ENCODE measurements at places on chromosomes 7 and 10.

- peak; percentile 15 for ATAC-seq
These were observed 2.5 kb downstream of the ENTPD1 start for GRCh38 chr10:95758351-95759025.

GRCh38 chr7:16344927-16345326 is 76.4 kb downstream of the CRPPA start:
- ATAC-seq: no peak

DNA sequence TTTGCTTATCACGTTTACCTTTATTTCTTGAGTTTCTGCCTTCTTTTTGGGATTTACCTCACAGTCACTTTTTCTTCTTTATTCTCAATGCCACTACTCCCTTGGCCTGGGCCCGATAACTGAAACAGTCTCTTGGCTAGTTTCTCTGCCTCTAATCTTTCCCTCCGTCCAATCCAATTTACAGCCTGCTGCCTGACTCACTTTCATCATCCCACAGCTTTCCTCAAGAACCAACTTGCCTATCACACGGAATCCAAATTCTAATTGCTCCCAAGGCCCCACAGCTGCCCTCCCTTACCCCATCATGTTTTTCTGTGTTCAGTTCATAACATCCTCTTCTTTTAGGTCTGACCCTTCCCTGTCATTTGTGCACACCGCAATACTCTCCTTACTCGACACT is 121.4 kb downstream of the HIPK2 start:
- ATAC-seq: no peak

- ATAC-seq: no peak
These were observed 19.3 kb downstream of the GFRA1 start for GRCh38 chr10:116253716-116254115.

DNA sequence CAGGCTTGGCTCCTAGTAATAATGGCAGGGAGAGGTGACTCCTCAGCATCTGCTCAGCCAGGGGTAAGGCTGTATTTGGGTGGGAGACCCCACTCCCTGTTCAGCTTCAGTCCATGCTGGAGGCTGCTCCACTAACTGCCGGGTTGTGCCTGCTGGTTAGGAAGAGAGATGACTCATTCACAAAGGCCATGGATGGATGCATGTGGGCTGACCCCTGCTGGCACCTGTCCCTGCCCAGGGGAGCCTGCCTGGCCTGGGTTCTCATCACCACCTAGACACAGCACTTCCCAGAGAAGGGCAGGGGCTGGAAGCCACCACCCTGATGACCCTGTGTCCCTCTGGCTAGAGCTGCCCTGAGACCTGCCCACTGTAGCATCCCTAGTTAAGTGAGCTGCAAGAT is 59.0 kb downstream of the VSTM4 start:
- ATAC-seq: no peak

DNA sequence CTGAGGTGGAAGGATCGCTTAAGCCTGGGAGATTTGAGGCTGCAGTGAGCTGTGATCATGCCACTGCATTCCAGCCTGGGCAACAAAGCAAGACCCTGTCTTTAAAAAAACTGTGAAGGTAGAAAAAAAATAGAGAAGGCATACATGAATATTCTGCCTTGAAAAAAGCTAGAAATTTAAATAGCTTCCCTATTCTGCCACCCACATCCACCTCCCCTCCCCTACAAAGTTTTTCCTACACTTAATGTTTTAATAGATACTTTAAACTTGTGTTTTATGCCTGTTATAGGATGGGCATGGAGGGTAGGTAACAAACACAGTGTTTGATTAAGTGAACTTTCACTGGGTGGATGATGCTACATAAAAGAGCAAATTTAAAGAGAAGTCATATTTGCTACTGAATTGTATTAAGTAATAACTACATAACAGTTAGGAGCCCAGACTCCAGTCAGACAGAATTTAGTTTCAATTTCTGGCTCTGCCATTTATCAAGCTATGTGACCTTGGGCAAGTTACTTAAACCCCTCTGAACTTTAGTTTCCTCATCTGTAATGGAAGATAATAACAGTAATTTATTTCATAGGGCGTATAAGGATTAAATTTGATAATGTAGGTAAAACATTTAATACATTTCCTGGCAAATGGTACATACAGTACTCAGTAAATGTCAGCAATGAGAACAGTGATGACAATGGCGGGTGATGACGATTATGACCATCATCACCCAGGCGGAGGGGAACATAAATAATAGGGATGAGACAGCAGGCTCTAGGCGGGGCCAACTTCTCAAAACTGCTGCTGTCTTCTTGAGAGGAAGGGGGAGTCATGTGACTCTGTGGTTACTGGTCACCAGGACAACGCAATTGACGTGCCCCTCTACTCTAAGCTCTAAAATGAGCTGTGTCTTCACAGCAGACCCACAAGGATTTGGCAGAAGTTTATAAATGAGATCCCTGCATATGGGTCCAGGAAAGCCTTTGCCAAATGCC is 15.8 kb downstream of the DNMBP start:
- peak; percentile 97 for ATAC-seq

DNA sequence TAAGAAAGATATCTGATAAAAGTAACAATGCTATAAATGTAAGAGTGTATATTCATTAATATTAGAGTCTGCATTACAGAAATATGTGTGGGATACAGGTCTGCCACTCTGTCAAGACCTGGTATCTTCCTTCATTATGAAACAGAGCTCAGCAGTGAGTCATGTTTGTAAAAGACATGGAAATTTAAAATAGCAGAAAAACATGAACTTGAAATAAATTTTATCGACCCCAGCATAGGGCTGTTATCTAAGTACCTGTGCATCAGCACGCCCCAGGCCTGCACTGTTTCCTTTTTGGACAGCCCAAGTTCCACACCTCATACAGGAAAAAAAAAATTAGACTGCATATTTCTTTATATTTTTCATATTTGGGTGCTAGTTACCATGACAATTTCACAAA is 58.0 kb upstream of the ZPBP start:
- no peak for ATAC-seq

- no peak for ATAC-seq
These were observed 123.3 kb upstream of the GHITM start for GRCh38 chr10:84015877-84016595.

GRCh38 chr7:106101726-106102125 is 10.4 kb downstream of the SYPL1 start:
- ATAC-seq: no peak

DNA sequence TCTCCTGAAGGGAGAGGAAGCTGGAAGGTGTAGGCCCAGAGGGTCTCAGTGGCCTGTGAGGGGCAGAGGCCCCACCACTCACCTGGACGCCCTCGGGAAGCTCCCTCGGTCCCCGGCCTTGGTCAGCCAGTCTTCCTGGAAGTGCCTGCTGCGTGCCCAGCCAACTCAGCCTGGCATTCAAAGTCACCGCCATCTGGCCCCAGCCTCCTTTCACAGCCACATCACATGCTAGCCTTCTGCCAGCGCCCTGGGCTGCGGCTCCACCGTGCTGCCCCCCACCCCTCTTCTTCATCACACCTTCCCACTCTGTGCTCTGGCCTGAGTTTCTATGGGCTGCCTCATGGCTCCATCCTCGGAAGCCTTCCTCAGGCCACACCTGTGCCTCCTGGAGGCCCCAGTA is 98.0 kb downstream of the ZMIZ1 start:
- no peak for ATAC-seq

DNA sequence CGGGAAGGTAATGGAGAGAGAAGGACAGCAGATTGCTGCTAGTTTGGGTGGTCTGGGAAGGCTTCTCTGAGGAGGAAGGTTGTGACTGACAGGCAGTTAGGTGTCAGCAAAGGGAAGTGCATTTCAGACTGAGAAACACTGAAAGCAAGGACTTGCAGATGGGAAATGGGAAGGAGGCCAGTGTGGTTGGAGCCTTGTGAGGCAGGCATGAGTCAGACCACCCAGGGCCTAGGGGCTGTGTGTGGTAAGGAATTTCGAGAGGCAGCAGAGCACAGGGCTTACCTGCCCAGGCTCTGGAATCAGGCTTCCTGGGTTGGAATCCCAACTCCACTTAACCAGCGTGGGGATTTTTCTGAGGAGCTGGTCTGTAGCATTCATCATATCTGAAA is 53.5 kb downstream of the NRF1 start:
- no peak for ATAC-seq

GRCh38 chr10:48444861-48445841 is 138.7 kb downstream of the MAPK8 start:
- ATAC-seq: no peak

DNA sequence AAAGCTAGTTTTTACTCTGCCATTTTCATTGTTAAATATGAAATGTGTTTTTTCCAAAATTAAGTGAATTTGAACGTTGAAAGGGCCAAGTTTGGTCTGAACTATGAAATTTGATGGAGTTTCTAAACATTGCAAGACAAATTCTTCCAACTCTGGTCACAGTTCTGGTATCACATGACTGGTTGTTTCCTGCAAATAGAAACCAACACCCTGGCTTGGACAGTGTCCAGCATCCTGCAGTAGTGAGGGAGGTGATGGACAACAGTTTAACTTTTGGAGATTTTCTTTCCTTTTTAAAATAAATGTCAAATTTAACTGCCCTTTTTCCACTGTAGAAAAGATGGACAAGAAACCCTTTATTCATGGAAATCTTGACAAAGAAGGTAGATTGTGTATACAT is 54.8 kb upstream of the AGBL3 start:
- no peak for ATAC-seq

DNA sequence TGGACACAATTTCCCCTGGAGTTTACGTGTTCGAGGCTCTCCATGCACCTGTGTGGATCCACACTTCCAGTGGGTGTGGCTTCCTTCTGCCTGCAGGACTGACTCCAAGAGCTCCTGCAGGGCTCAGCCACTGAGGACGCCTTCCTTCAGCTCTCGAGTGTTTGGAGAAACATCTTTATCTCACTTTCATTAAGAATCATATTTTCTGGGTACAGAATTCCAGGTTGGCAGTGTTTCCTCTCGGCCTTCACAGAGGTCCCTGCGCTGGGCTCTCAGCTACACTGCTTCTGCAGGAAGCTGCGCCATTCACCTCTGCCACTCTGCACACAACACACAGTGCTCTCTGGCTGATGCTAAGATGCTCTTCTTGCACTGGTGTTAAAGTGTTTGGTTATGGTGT is 69.9 kb upstream of the NKX6-2 start:
- ATAC-seq: no peak

DNA sequence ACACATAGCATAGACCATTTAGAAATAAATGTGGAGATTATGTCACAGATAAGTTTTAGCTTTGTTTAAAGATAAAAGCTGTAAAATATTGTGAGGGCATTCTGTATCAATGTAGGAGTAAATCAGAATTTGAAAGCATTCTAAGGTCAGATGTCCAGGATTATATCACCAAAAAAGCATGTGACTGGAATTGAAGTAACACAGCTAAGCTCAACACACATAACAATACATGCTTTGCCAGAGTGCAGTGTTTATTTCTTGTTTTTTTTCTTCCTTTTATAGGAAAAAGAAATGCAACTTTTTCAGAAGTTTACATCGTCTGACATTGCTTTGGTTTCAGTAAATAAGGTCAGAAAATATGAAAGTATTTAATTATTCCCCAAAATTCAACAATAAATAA is 183.4 kb downstream of the HTR7 start:
- no peak for ATAC-seq

DNA sequence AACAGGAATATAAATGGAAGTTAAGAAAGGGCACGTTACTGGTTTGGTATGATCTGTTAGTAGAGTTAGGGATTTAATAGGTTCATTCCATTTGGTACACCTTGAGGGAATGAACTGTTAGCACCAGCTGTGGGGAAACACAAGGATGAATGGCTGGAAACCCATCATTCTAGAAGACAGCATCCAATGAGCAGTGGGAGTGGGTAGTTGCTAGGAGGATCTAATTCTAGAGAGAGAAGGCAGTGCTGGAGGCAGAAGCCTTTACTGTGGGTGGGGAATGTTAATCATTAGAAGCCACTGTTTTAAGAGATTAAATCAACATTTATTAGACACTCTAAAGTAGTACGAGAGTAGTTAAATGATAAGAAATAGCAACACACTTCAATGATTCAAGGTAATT is 15.5 kb upstream of the GPR15LG start:
- ATAC-seq: no peak

GRCh38 chr7:1709281-1709680 is 39.2 kb downstream of the ELFN1 start:
- ATAC-seq: no peak

DNA sequence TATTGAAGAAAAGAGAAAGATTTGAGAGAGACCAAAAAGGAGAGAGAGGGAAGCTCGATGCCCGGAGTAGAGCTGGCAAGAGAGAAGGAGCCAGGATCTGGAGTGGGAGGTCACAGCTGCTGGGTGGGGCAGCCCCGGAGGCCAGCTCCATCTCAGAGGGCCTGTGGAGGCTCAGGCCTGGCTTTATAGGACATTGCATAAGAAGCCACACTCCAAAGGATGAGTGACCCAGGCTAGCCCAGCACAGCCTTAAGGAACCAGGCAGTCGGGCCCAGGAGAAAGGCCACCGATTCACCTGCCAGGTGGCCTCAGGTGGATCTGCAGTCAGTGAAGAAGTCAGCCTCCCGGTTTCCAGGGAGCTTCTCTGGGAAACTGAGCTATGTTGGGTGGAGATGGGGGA is 676 bp downstream of the PLAC9 start:
- ATAC-seq: no peak

- ATAC-seq: no peak
These were observed 68.7 kb downstream of the CAMK1D start for GRCh38 chr10:12418000-12418399.

GRCh38 chr7:133794479-133794878 is 332.7 kb upstream of the LRGUK start:
- ATAC-seq: no peak

- ATAC-seq: no peak
These were observed 7.6 kb downstream of the TACR2 start for GRCh38 chr10:69409176-69409495.

DNA sequence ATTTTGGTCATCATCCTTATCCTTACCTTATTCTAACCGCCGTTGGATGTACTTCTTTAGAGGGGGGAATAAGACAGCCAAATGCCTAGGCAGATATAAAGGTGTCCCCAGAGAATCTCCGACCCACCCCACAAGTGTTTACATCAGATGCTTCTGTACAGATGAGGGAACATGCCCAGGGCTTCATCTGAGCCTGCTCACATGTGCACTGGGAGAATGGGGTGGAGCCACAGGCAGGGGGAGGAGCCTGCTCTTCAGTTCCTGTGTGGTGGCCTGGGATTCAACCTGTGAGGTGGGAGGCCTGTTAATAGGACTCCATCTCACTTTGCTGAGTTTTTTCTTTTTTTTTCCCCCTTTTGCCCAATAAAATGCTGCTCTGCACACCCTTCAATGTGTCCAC is 27.6 kb upstream of the OPTN start:
- no peak for ATAC-seq

DNA sequence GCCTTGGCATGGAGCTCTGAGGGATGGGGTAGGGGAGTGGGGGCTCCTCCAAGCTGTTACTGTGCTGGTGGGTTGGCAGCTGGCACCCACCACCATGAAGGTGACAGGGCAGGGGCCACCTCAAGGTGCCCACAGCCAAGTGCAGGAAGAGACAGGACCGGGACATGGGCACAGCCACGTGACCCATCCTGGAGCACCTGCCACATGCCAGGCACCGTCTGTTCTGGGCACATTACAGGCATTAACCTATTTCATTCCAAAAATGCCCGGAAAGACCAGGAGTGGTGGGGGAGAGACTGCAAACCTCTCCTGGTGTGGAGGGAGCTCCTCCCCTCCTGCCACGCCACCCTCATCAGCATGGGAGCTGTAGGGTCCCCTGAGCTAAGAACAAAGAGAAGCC is 56.7 kb downstream of the CAMK2B start:
- ATAC-seq: no peak
